ENCODE measurements at places on chromosomes 7 and 10.

DNA sequence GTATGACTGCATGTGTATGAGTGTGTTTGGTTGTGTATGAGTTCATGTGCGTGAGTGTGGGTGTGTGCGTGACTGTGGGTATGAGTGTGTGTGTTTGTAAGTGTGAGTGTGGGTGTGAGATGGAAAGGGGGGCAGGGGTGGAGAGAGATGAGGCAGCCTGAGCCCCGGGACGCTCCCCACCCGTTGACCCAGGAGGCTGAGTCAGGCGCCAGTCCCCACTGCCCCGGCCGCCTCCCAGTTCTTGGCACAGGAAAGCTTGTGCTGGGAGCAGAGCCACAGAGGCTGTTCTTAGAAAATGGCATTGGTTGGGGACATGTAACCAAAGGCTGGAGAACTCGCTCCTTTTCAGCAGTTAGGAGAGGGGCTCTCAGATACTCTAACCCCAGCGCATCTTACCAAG is 27.8 kb upstream of the NUB1 start:
- DNase-seq = no peak

GRCh38 chr10:59674215-59674836 is 35.3 kb downstream of the SLC16A9 start:
- DNase-seq = no peak

DNA sequence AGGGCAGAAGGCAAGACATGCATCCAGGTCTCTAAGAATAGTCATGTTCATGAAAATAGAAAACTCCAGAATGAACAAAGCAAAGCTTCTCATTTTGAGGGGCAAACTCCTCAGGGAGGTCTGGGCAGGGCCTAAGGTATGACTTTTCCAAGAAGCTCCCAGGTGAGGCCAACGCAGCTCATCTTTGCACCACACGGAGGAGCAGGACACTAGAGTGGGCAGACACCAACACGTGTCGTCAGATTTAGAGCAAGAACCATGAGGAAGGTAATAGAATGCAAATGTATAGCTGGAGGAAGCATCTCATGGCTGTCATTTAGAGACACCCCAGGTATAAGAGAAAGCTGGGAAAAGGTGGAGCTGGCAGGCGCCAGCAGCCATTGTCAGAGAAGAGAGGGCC is 95.7 kb downstream of the WDFY4 start:
- no peak for DNase-seq

DNA sequence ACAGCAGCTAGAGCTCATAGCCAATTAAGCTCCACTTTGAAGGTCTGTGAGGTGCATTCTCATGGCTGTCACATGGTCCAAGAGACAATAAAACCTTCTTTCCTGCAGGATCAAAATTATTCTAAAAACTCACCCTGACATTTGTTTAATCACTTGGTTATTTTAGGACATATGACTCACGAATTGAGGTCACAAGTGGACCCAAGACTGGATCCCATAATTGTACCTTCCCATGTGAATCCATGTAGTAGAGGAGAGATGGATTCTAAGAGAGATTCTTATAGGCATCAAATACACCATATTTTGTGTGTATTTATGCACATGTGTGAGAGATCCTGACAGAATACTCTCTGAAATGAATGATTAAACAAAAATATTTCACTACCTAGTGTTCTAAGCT is 18.1 kb downstream of the POLR1F start:
- DNase-seq = no peak

DNA sequence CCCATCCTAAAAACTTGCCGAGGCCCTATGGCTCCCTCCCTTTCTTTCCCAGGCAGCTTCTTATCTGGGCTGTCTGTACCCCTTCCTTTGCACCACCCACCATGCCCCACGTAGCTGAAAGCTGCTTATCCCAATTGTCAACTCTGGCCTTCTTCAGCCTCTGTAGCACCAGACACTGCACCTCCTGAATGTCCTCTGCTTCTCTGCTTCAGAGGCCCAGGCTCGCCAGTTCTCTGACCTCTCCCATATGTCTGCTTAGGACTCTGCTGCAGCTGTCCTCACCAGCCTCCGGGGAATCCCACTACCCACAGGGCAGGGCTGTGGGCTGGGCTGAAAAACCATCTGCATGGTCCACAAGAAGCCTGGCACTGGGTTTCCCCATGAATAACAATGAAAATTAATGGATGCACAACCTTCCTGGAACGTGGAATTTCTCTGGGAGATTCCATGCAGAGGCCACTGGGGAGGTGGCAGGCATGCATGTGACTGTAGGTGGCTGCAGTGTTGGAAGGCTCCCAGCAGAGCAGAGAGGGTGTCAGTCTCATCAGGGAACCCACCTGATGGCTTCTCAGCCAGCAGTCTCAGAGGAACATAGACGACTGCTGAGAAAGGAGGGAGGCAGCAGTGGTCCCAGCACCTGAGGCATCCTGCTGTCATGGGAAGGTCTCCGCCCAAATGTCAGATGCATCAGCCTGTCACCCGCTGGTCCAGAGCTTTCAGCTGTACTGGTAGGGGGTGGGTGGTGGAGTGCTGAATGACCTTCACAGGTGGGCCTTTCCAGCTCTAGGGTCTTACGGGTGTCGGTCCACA is 16.8 kb upstream of the SH2D4B start:
- DNase-seq = no peak

DNA sequence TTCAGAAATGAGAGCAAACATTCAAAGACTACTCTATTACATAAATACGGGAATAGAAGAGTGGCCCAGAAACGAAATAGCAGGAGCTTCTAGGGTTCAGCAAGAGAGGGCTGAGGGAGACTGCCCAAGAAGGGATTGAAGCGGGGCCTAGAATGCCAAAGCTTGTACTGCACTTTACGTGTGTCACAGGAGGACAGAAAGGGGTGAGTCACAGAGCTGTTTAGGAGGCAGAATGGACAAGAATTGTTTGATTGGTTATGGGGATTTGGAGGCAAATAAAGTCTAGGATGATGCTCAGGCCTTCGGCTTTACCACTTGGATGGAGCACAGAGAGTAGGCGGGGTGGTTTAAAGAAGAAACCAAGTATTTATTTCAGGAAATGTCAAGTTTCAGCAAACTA is 11.3 kb upstream of the FXYD4 start:
- no peak for DNase-seq
